Mesangial cell (primary cell): ENCODE measurements at places on chromosomes 11 and 22. TPM values are rescaled to one million over a fixed set of nuclear protein-coding genes. Genes with fewer than 3 reads are reported as not detected.

SCGB1C1 gene
- total RNA-seq: 1.9 TPM in 1 of 2 replicates, not detected in the other

FAM111B gene
- 0.63 and 6.7 TPM in 2 replicates for total RNA-seq

SLCO2B1 gene
- total RNA-seq: 2.3 and 25.1 TPM in 2 replicates

PLEKHB1 gene
- total RNA-seq: 0.81 and 17.0 TPM in 2 replicates

GLYATL1 gene
- 0.33 and 3.3 TPM in 2 replicates for total RNA-seq

DDI1 gene
- not detected in 2 replicates for total RNA-seq

PCSK7 gene
- 41.1 and 43.0 TPM in 2 replicates for total RNA-seq

LBHD1 gene
- 4.1 and 6.0 TPM in 2 replicates for total RNA-seq

SMTNL1 gene
- not detected in 2 replicates for total RNA-seq

FIBIN gene
- total RNA-seq: 0.65 and 4.4 TPM in 2 replicates

SCO2 gene
- total RNA-seq: 0.33 and 2.7 TPM in 2 replicates

TNNI2 gene
- not detected in 2 replicates for total RNA-seq

CRACR2B gene
- total RNA-seq: 5.7 and 20.4 TPM in 2 replicates

CBLIF gene
- total RNA-seq: not detected in 2 replicates

PIH1D2 gene
- total RNA-seq: 0.51 and 0.98 TPM in 2 replicates

ELMOD1 gene
- not detected in 2 replicates for total RNA-seq

TBX10 gene
- total RNA-seq: not detected in 2 replicates

GP1BB gene
- 1.8 and 2.4 TPM in 2 replicates for total RNA-seq
